ENCODE measurements at places on chromosomes 13 and 19. TPM values are rescaled to one million over a fixed set of nuclear protein-coding genes. Genes with fewer than 3 reads are reported as not detected.

Gene ARHGAP33
- 1.5 TPM for total RNA-seq

Gene CGB1
- not detected for total RNA-seq

Gene LRG1
- not detected for total RNA-seq

- no peak for DNase-seq
Observed at GRCh38 chr13:41286370-41286769, 23.0 kb upstream of the MTRF1 start.

GRCh38 chr19:51746731-51747130 is 4.9 kb downstream of the FPR1 start:
- no peak for DNase-seq

DNA sequence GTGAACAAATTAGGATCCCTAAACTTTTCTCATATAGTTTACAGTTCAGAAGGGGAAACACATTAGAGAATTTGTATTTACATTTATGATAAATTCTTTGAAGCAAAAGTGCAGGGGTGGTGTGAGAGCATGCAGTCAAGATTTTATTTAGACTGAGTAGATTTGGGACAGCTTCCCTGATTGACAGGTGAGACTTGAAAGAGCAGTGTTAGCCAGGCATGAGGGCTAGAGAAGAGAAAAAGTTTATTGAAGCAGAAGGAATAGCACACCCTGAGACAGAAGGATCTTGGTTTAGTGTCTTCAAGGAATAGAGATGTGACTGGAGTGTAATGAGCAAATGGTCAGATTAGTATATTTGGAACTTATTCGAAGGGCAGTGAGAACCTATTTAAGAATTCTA is 50.5 kb downstream of the PDS5B start:
- no peak for DNase-seq

DNA sequence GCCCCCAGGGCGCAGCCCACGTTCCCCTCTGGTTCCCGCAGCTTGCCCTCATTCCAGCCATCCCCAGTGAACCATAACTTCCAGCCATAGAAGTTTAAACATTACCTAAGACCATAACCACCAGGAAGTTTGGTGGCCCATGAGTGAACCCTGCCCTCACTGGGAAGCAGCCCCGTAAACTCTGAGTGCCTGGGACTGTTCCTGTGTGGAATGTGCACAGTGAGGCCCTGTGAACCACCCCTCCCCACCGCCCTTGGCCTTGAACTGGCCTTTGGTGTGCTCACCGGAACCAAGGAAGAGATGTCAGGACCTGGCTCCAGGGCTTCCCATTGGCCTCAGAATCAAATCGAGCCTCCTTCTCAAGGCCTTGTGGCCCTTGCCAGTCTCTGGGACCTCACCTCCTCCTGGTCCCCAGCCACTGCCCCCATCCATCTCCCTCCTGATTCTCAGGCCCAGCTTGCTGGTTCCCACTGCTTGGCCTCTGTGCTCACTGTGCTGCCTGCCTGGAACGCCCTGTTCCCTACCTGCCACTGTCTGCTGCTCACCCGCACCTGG is 46.5 kb downstream of the DNM2 start:
- DNase-seq = no peak

DNA sequence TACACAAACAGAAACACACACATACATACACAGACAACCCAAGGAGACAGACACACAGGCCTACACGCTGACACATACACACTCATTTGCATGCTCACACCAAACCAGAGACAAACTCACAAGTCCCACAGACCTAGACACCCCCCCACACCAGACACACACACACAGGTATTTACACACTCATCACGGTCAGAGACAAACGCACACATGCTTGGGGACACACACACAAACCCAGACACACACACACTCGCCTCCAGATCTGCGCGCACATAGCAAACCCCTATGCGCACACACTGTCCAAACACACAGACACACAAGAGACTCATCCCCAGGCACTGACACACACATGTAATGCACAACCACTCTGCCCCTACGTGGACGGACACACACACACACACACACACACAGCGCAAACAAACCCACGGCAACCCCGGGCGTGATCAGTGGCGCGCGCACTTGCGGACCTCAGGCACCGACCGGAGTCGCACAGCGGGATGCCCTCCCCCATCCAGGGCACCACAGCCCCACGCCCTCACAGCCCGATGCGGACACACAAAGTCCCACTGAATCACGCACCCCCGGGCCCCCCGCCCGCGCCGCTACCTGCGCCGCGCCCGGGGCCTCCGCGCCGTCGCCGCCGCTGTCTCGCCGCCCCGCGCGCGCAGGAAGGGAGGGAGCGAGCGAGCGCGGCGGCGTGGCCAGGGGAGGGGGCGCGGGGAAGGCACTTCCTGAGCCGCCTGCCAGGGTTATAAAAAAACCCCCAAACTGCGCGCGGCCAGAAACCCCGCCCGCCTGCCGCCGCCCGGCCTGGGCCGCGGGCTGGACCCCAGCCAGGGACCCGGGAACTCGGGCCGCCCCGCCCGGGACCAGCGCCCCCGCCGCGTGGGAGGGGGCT is at the start of gene ADAMTS10:
Gene ADAMTS10, minus strand, starts transcription at position 675 of the 895 bp plus-strand sequence. CDS start 5,005 bp downstream, outside the sequence.
- DNase-seq = peak; percentile 51

- DNase-seq = peak; percentile 43
Observed at GRCh38 chr19:41597600-41598041, 21.7 kb downstream of the CEACAM21 start.
